ENCODE measurements at places on chromosomes 2 and 18. TPM values are rescaled to one million over a fixed set of nuclear protein-coding genes. Genes with fewer than 3 reads are reported as not detected.
A peak's percentile ranks its signal among the peaks of the same experiment; 100 is the strongest.

FIGN gene
- 0.53 TPM for total RNA-seq

- DNase-seq, result peak; percentile 72
These were observed 45.9 kb downstream of the TMEM237 start for GRCh38 chr2:201597397-201597796.

DNA sequence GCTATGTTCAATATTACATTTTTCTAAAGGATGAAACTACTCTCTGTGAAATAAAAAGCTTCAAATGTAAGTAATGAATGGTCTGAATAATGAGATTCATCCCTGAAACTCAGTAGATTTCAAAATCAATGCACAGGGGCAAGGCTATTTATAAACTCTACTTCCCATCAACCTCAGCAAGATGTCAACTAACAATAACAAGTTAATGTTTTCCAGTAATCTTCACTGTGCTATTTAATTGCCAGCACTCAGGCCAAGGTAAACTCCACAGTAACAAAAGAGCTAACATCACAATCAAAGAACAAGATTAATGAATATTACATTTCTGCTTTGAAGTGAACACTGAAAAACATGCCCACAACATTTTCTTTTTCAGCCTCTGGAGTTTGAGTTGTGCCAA lies 144.3 kb upstream of the ZFP36L2 start:
- DNase-seq, result no peak

GRCh38 chr18:46322411-46322891 lies 218.3 kb downstream of the HAUS1 start:
- no peak for DNase-seq

GRCh38 chr2:28048341-28048740 lies 157.8 kb downstream of the BABAM2 start:
- no peak for DNase-seq

DTNA gene
- total RNA-seq, result 74.7 TPM

THUMPD2 gene
- total RNA-seq, result 18.2 TPM

- DNase-seq, result no peak
These were observed 289.2 kb downstream of the PHLPP1 start for GRCh38 chr18:63004466-63005089.

DNA sequence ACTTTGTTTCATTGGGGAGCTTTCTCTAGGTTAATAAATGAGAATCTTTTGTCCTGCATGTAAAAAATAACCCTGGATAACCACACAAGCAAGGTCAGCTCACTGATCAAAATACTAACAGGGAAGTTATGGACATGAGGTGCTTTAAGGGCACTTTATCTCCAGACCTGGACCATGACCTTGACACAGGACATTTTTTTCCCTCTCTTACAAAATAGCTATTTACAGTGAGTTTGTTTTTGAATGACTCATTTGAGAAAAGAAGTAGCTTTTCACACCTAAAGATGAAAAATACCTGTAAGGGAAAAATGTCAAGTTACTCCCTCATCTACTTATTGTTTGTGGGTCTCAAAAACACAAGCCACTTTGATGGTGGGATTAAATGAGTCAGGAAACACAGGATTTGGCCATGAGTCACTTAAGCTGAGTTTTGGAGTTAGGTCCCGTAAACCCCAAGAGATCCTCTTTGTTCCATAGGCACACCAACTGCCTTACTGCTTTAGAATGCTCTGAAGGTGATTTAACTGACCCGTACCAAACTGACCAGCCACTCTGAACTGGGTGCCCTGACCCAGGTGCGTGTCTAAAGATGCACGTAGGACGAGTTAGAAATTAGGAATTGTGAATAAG lies 479.3 kb upstream of the NXPH2 start:
- DNase-seq, result no peak

SLC8A1 gene
- total RNA-seq, result 36.8 TPM

APOB gene
- total RNA-seq, result 0.35 TPM

ZNF385B gene
- total RNA-seq, result 3.9 TPM

DNA sequence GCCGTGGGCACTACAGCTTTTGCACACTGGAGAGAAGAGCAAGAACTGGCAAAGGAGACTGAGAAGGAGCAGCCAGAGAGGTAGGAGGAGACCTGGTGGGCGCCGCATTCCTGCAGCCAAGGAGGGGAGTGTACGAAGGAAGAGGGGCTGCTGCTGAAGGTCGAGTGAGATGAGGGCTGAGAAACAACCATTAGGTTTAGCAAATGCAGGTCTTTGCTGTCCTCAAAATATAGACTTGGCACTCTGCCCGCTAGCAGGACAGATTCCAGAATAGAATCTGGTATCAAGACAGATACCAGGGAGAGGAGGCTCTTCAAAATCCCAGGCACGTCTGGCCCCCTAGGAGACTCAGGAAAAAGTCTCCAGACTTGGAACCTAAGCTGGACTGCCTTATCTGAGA lies 83.0 kb downstream of the TGOLN2 start:
- peak; percentile 48 for DNase-seq

GRCh38 chr2:217047209-217047608 lies 187.3 kb upstream of the TNP1 start:
- no peak for DNase-seq

DNA sequence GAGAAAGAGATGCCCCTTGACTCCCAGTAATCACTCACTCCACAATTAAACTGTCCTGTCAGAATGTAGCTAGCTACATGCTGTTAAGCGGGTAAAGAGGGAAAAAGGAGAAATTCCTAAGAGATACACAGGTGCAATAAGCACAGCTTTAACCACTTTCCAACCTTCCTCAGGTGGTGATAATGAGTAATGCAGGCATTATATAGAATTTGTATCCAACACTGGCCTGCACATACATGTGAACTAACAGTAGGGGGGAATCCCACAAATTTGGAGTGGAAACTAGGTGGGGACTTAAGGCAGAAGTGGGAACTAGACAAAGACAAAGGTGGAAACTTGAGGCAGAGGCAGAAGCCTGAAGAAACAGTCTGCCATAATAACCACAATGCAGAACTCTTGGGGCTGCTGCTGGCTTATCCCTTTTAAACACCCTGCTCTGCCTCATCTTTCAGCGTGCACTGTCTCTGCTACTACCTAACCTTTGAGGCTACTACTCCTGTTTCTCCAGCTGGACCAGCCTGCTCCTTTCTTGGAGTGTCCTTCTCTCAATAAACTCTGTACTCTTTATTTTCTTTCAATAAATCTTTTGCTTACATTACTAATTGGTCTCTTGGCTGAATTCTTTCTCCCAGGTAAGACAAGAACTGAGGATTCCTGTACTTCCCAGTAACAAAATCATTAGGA lies 259.7 kb downstream of the PDE11A start:
- DNase-seq, result no peak

- peak; percentile 8 for DNase-seq
These were observed 151.8 kb upstream of the UNC80 start for GRCh38 chr2:209619782-209620181.

CAVIN2 gene
- 34.9 TPM for total RNA-seq

GRCh38 chr2:167862296-167862695 lies 385.1 kb downstream of the STK39 start:
- no peak for DNase-seq

CIB4 gene
- not detected for total RNA-seq

GRCh38 chr2:15957881-15958713 lies 17.7 kb downstream of the MYCN start:
- DNase-seq, result no peak

DNA sequence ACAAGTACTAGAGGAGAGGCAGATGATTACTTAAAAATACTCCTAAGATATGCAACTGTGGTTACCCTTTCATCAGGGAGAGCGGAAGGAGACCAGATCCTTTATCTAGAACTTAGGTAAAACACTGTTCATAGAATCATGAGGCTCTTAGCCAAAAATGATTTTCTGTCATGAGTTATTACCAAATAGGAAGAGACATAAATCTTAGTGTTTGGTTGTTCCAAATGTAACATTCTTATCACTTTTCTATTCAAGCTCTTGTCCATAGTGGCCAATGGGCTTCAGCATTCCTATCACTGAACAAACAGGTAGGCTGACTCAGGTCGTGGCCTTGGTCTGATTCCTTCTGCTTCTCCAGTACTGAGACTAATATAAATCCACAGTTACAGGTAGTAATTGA lies 38.5 kb downstream of the RPRD1A start:
- DNase-seq, result no peak

NFATC1 gene
- total RNA-seq, result 7.0 TPM

DNA sequence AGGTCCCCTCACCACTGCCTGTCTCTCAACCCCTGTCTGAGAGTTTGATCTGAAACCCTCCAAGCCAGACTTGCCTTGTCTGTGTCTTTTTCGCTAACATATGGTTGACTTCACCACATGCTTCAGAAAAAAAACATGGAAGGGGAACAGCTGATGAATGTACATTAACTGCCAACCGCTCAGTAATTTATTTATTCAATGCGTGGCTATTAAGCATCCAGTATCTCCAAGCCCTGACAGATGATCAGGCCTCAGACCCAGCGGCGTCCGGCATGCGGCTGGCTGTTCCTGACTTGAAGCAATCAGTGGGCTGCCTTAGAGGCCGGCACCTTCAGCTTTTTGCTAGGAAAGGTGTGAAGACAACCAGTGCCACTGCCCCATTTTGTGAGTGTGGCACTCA lies 62.3 kb downstream of the NGEF start:
- DNase-seq, result no peak

- peak; percentile 29 for DNase-seq
These were observed 52.0 kb downstream of the FBXO36 start for GRCh38 chr2:229974266-229974665.

GRCh38 chr18:48229552-48229981 lies 179.6 kb downstream of the ZBTB7C start:
- DNase-seq, result peak; percentile 49

- no peak for DNase-seq
These were observed 105.1 kb upstream of the ITGB6 start for GRCh38 chr2:160305081-160305750.

NOSTRIN gene
- total RNA-seq, result 9.2 TPM

CFAP65 gene
- not detected for total RNA-seq

- DNase-seq, result no peak
These were observed 5.5 kb upstream of the ATRAID start for GRCh38 chr2:27206346-27206745.

MSH6 gene
- total RNA-seq, result 50.8 TPM

Measured in muscle of leg (tissue), 16 donors.